CD8-positive, alpha-beta memory T cell (primary cell): ENCODE measurements at places on chromosomes 13 and 19.

GRCh38 chr19:10929402-10929794 lies 787 bp downstream of the TIMM29 start:
- H3K27ac ChIP-seq, result peak overlapping the region; percentile 83
- H3K4me3 ChIP-seq, result peak overlapping the region; percentile 74
- DNase-seq, result no peak
- H3K4me1 ChIP-seq, result peaks cover 23% of the 10 kb centered on the region
- no peaks in the 10 kb centered on the region for H3K36me3 ChIP-seq

DNA sequence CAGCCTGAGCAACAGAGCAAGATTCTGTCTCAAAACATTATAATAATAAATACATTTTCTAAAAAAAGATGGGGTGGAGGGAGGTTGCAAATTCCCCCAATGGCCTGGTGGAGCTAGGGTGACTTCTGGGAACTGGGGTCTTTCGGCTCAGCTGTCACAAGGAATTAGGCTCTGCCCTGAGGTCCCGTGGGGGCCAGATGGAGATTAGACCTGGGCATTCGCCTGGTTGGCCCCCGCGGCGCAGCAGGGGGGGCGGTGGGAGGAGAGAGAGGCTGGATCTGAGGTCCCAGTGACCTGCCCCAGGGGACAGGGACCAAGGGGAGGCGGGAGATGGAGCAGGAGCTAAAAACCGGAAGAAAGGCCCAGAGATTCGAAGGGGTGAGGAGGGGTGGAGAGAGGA lies 14.8 kb downstream of the FUT6 start:
- H3K4me1 ChIP-seq, result peaks cover 19% of the 10 kb centered on the region
- no peak overlapping the region for H3K4me3 ChIP-seq
- no peak overlapping the region for H3K27ac ChIP-seq
- H3K36me3 ChIP-seq, result no peaks in the 10 kb centered on the region
- DNase-seq, result no peak
- no peaks in the 10 kb centered on the region for H3K27me3 ChIP-seq

DNA sequence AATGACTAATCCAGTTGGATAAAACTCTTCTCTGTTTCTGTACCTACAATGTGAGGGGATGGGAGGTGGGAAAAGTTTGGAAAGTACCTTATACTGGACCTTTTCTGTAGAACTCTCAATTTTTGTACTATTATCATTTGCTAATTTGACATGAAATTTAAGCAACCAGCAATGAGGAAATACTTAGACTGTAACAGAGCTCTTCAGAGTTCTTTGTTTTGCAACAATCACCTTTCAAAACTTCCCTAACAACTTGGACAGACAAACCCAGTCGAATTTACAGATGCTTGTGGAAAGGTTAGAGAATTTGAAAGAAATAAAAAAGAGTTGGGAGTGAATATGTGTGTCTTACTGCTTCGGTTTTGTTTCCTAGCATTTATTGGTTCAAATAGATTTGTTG lies 16.8 kb downstream of the KBTBD7 start:
- H3K36me3 ChIP-seq, result no peaks in the 10 kb centered on the region
- no peak overlapping the region for H3K27ac ChIP-seq
- no peak for DNase-seq
- H3K4me3 ChIP-seq, result no peak overlapping the region
- no peaks in the 10 kb centered on the region for H3K27me3 ChIP-seq

DNA sequence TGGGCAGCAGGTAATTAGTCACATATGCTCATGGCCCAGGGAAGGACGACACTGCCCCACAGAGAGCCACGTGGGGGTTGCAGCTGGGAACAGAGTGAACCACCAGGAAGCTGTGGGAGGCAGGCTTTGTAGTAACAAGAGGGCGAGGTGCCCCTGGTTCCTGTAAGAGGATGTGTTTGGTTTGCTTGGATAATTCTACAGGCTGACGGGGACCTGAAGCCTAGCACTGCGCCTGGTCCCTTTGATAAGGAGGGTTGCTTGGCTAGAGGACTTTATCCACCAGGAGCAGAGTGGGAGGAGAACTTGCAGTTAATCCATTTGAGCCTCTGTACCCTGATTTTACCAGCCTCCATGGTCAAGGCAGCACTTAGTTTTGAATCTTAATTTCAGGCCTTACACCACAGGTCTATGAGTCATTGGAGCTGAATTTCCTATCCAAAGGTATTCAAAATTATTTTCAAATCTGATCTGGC lies 67.4 kb upstream of the CLDN10 start:
- no peak for DNase-seq
- no peaks in the 10 kb centered on the region for H3K27me3 ChIP-seq
- H3K4me3 ChIP-seq, result no peak overlapping the region
- H3K36me3 ChIP-seq, result no peaks in the 10 kb centered on the region
- H3K27ac ChIP-seq, result no peak overlapping the region
- H3K4me1 ChIP-seq, result no peaks in the 10 kb centered on the region

DNA sequence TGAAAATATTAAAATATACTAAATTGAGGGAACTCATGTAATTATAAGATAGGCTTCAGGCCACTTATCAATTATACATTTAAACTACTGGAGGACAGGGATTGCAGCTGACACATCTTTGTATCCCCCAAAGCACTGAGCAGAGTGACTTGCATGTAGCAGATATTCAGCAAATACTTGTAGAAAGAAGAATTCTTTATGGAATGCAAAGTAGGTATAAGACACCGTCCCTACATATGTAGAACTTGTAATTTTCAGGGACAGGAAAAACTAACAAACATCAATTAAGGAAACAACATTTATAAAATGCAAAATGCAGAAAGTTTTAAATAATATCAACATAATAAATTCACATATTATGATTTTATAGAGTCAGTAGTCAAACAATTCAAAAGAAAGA lies 719.2 kb downstream of the OLFM4 start:
- H3K27me3 ChIP-seq, result no peaks in the 10 kb centered on the region
- H3K27ac ChIP-seq, result no peak overlapping the region
- DNase-seq, result no peak
- H3K4me3 ChIP-seq, result no peak overlapping the region

DNA sequence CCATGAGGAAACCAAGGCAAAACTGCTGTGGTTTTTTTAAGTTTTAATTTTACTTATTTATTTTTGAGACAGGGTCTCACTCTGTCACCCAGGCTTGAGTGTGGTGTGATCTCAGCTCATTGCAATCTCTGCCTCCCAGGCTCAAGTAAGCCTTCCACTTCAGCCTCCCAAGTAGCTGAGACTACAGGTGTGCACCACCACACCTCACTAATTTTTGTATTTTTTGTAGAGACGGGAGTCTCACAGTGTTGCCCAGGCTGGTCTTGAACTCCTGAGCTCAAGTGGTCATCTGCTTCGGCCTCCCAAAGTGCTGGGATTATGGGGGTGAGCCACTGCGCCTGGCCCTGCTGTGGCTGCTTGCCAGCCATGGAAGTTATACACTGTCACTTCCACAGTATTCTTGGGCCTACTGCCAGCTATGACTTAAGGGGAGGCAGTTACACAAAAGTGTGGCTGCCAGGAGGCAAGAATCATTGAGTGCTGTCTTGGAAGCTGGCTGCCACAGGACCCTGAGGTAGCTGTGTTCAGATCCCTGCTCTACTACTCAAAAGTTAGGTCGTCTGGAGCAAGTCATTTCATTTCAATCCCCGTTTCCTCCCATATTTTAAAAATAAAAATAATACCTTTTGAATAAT lies 12.7 kb downstream of the FARP1 start:
- H3K36me3 ChIP-seq, result no peaks in the 10 kb centered on the region
- no peak for DNase-seq
- no peak overlapping the region for H3K27ac ChIP-seq
- no peak overlapping the region for H3K4me3 ChIP-seq
- no peaks in the 10 kb centered on the region for H3K4me1 ChIP-seq

- H3K27me3 ChIP-seq, result no peaks in the 10 kb centered on the region
- no peaks in the 10 kb centered on the region for H3K36me3 ChIP-seq
- no peaks in the 10 kb centered on the region for H3K4me1 ChIP-seq
- no peak overlapping the region for H3K27ac ChIP-seq
- DNase-seq, result no peak
Observed at GRCh38 chr19:756236-756635, 5.3 kb downstream of the MISP start.

DNA sequence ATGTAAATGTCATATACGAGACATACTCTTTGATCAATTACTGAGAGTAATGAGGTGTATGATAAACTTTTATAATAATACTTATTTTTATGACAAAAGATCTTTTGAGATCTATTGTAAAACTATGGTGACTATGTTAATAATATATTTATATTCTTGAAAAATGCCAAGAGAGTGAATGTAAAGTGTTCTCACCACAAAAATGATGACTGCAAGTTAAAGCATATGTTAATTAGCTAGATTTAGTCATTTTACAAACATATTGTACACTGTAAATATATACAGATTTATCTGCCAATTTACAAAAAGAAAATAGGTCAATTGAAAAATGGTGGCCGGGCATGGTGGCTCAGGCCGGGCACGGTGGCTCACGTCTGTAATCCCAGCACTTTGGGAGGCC lies 81.0 kb downstream of the GPC6 start:
- H3K36me3 ChIP-seq, result no peaks in the 10 kb centered on the region
- no peaks in the 10 kb centered on the region for H3K4me1 ChIP-seq
- DNase-seq, result no peak
- H3K27ac ChIP-seq, result no peak overlapping the region

DNA sequence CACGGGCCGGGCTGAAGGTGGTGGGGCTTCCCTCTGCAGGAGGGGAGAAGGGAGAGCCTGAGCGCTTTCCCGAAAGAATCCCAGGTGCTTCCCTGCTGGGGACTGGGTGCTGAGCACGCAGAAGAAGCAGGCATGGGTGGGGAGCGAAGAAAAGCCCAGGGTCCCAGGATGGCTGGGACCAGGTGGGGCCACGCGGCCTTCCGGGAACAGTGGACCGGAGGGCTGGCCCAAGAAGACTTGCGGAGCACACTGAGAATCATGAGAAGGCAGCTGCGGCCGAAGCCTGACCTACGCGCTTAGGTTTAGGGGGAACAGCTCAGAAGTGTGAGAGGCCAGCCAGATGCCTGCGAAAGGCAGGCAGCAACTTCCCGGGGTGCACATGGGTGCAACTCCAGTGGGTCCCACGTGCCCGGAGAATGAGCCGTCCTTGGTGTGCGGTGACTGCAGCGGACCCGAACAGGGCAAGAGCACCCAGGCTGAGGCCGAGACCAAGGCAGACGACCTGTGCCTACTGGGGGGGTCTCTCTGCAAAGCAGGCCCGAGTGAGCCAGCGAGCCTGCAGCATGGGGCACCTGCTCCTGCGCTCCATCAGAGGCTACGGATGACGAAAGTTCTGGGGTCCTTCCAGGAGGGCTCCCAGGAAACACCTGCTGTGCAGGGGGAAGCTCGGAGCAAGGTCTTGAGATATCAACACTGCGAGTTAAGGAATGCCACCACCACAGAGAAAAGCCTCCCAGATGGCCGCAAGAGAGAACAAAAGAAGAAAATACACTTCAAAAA lies 52.4 kb downstream of the MLLT1 start:
- no peak overlapping the region for H3K4me3 ChIP-seq
- no peaks in the 10 kb centered on the region for H3K27me3 ChIP-seq
- no peak for DNase-seq
- no peaks in the 10 kb centered on the region for H3K4me1 ChIP-seq
- no peaks in the 10 kb centered on the region for H3K36me3 ChIP-seq

- H3K36me3 ChIP-seq, result no peaks in the 10 kb centered on the region
- no peaks in the 10 kb centered on the region for H3K27me3 ChIP-seq
- no peak for DNase-seq
- H3K27ac ChIP-seq, result no peak overlapping the region
Observed at GRCh38 chr19:21492947-21493906, 12.2 kb upstream of the ZNF429 start.

GRCh38 chr13:23792680-23793079 lies 96.5 kb downstream of the MIPEP start:
- H3K4me1 ChIP-seq, result no peaks in the 10 kb centered on the region
- H3K36me3 ChIP-seq, result no peaks in the 10 kb centered on the region

DNA sequence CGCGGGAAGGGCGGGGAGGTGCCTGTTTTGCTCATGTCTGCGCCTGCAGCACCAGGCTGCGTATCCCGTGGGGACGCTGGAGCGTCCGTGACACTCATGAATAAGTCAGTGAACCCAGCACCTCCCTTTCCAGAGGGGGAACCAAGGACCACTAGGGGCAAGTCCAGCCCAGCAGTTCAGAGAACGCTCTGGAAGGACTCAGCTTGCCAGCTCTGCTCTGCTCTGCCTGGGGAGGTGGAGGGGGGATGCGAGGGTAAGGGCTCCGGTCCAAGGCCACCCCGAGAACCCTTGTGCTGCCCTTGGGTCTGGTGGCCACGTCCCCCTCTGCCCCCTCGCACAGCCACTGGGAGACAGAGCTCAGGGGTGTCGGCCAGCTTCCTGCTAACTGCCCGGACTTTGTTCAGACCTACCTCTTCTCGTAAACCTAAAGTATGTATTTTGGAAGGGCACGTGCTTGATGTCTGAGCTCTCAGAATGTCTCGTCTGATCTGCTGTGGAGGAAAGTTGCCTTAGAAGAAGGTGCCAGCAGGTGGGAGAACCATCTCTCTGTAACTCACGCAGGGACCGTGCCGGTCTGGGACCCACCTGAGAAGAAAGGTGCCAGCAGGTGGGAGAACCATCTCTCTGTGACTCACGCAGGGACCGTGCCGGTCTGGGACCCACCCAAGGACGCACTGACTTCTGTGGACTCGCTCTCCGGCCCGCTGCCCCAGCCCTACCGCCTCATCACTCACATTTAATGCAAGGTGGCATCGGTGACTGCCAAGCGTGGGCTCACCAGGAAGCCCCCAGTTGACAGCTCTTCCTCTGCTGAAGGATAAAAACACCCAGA lies 34.1 kb downstream of the TMEM255B start:
- no peaks in the 10 kb centered on the region for H3K36me3 ChIP-seq
- no peak for DNase-seq
- no peaks in the 10 kb centered on the region for H3K27me3 ChIP-seq
- H3K4me1 ChIP-seq, result no peaks in the 10 kb centered on the region
- no peak overlapping the region for H3K27ac ChIP-seq

DNA sequence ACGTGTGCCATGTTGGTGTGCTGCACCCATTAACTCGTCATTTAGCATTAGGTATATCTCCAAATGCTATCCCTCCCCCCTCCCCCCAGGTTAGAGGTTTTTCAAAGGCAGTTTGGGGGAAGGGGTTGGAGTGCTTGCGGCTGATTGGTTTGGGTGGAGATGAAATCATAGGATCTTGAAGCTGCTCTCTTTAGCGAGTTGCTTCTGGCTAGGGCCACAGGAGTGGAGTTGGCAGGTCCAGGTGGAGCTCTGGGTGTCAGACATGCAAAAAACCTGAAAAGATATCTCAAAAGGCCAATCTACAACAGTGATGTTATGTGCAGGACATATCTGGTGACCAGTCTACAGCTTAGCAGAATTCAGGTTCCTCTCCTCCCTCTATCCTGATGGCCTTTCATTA lies 32.6 kb upstream of the CXCL17 start:
- DNase-seq, result no peak
- no peak overlapping the region for H3K4me3 ChIP-seq
- no peaks in the 10 kb centered on the region for H3K4me1 ChIP-seq
- H3K27me3 ChIP-seq, result no peaks in the 10 kb centered on the region
- no peaks in the 10 kb centered on the region for H3K36me3 ChIP-seq

GRCh38 chr19:38653028-38653571 lies 5.7 kb downstream of the ACTN4 start:
- H3K27ac ChIP-seq, result peak overlapping the region; percentile 57
- no peak for DNase-seq
- peaks cover 65% of the 10 kb centered on the region for H3K4me1 ChIP-seq
- no peaks in the 10 kb centered on the region for H3K36me3 ChIP-seq
- H3K27me3 ChIP-seq, result no peaks in the 10 kb centered on the region
